ENCODE measurements at places on chromosomes 4 and X. TPM values are rescaled to one million over a fixed set of nuclear protein-coding genes. Genes with fewer than 3 reads are reported as not detected.

The CTAG1A gene
- not detected for total RNA-seq

The MMRN1 gene
- 1,534 TPM for total RNA-seq

The NKX1-1 gene
- not detected for total RNA-seq

The KDR gene
- total RNA-seq: 200 TPM

The ADGRL3 gene
- not detected for total RNA-seq

The LGI2 gene
- 0.04 TPM for total RNA-seq

The NPNT gene
- total RNA-seq: 0.11 TPM

The TMSB15A gene
- total RNA-seq: 4.5 TPM

The ZNF718 gene
- total RNA-seq: 5.2 TPM

The CSAG1 gene
- not detected for total RNA-seq

The ETDB gene
- not detected for total RNA-seq

The HSFX3 gene
- total RNA-seq: not detected

The LAMTOR3 gene
- 37.6 TPM for total RNA-seq

The ARHGAP4 gene
- 26.5 TPM for total RNA-seq

The NDST4 gene
- total RNA-seq: not detected

The XAGE1A gene
- total RNA-seq: not detected

The ARHGAP10 gene
- total RNA-seq: 28.8 TPM

The CDS1 gene
- under 0.01 TPM for total RNA-seq

The PNMA6F gene
- not detected for total RNA-seq

The SRPX gene
- 368 TPM for total RNA-seq

The HNRNPH2 gene
- 102 TPM for total RNA-seq

The FAM47A gene
- not detected for total RNA-seq

The SULT1E1 gene
- total RNA-seq: 267 TPM

The TCEAL1 gene
- total RNA-seq: 15.8 TPM

The PCSK1N gene
- not detected for total RNA-seq

The SLC4A4 gene
- 0.20 TPM for total RNA-seq

The POF1B gene
- total RNA-seq: 0.40 TPM

The PDE5A gene
- total RNA-seq: 6.4 TPM

The APLN gene
- total RNA-seq: 224 TPM

Measured in pulmonary artery endothelial cell (primary cell).